Activated CD8-positive, alpha-beta T cell treated with anti-CD3 and anti-CD28 coated beads, Interleukin-2, amount 10 ng/mL, durations not matched to agents 7 days and 5 days (primary cell): ENCODE measurements at places on chromosomes 6 and 20. TPM values are rescaled to one million over a fixed set of nuclear protein-coding genes. Genes with fewer than 3 reads are reported as not detected.

The TCP11 gene
- total RNA-seq = not detected

The TOP1 gene
- 89.1 TPM for total RNA-seq

The PHACTR1 gene
- 0.47 TPM for total RNA-seq

The PRDM1 gene
- 14.4 TPM for total RNA-seq

The SMOC2 gene
- not detected for total RNA-seq

GRCh38 chr20:708956-709355, 33.4 kb upstream of the SCRT2 start:
- no peaks in the 10 kb centered on the region for H3K36me3 ChIP-seq
- H3K27ac ChIP-seq = no peak overlapping the region
- no peak for DNase-seq
- H3K4me3 ChIP-seq = no peak overlapping the region
- H3K4me1 ChIP-seq = no peaks in the 10 kb centered on the region
- H3K27me3 ChIP-seq = peaks cover 24% of the 10 kb centered on the region

GRCh38 chr6:35360349-35361138, 18.2 kb downstream of the PPARD start:
- DNase-seq = no peak
- H3K27me3 ChIP-seq = no peaks in the 10 kb centered on the region
- H3K4me3 ChIP-seq = no peak overlapping the region
- peak overlapping the region; percentile 17 for H3K27ac ChIP-seq

DNA sequence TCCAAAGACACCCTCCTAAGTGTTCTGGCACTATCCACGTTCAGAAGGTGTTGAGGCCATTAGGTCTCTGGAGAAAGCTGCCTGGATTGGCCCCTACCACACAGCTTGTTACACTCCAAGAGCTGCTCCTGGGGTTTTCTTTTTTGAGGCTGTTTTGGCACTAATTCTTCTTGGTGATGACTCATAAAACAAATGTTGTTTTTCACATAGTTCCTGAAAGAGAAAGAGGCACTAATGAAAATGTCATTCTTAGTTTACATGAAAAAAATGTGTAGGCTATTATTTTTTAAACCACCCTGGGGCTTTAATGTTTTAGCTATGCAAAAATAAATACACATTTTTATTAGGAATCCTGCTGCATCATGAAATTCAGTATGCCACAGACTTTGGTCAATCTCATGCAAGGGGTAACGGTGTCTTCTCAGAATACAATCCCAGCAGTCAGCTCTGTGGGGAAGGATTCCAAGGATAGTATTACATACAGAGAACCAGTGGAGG, 38.1 kb downstream of the TBPL1 start:
- peaks cover 15% of the 10 kb centered on the region for H3K36me3 ChIP-seq
- no peak overlapping the region for H3K27ac ChIP-seq
- DNase-seq = no peak
- no peaks in the 10 kb centered on the region for H3K27me3 ChIP-seq
- peaks cover 4% of the 10 kb centered on the region for H3K4me1 ChIP-seq
- H3K4me3 ChIP-seq = no peak overlapping the region

GRCh38 chr6:150857062-150857944, 8.2 kb upstream of the MTHFD1L start:
- DNase-seq = no peak
- peaks cover 20% of the 10 kb centered on the region for H3K4me1 ChIP-seq
- peaks cover 17% of the 10 kb centered on the region for H3K27me3 ChIP-seq
- H3K36me3 ChIP-seq = no peaks in the 10 kb centered on the region
- no peak overlapping the region for H3K4me3 ChIP-seq

DNA sequence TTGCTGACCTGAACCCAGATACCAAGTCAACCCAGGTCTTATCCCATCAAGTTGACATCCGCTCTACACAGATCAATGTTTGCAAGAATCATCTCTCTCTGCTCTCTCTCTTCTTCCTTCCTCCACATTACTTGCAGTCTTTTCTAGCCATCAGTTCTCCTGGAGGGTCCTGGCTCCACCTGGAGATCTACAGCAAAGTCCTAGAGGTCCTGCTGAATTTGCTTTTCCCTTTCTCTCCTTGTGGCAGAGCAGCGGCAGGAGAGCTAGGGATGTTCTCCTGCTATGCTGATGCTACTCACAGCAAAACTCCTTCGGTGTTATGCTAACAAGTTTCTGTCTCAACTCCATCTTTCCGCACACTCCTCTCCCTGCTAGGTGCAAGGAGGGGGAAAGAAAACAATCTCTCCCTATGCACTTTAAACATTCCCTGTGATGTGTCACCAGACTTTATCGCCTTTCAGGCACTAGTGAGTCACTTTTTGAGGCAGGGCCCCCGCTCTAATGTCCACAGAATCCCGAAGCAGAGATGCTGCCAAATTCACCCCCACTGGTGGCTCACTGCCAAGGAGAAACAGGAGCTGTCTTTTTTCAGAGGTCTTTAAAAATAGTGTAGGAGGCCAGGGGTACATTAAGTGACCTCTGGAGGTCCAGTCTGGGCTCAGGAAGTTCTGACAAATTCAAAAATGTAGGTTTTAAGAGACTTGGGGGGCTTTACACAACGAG, 62.6 kb downstream of the FAM50B start:
- H3K4me1 ChIP-seq = peaks cover 30% of the 10 kb centered on the region
- DNase-seq = no peak
- H3K4me3 ChIP-seq = no peak overlapping the region
- H3K27ac ChIP-seq = no peak overlapping the region
